ENCODE measurements at places on chromosomes 11 and 22.
A peak's percentile ranks its signal among the peaks of the same experiment; 100 is the strongest.

DNA sequence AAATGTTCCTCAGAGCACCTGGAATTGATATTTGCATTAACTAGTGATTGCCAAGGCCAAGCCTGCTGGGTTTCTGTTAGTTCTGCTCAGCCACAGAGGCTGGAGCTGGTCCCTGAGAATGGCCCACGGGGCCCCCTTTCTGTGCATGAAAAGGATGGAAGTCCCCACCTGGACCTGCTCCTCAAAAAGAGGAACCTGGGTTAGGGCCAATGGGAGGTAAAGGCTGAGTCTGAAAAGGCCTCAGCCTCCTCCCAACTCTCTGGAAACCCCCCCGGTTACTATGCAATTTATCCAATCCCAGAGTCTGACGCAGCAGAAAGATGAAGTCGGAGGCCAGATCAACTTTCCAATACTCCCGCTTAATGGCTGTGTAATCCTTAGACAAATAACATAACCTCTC, 6.8 kb upstream of the CREB3L1 start:
- no peak for DNase-seq

DNA sequence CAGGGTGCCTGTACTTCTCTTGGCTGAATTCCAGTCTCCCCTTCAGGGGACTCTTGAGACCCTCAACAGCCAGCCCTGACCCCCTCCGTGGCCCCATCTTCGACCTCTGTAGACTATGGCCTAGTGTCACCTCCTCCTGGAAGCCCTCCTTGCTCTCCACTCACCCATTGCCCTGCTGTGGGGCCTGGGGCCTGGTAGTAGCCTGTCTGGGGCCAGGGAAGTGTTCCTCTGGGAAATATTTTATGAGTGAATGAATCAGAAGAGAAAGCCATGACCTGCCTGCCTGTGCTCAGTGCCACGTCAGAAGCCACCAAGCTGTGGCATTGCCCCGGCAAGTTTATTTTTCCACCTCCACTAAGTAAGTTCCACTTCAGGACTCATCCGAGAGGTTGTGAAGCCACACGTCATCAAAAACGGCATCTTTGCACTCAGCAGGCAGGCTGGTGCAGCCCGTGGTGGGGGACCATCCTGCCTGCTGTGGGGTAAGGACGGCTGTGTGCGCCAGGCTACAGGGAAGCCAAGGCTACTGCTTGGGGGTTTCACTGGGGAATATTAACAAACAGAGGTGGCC, 59.6 kb upstream of the PPARA start:
- DNase-seq: peak; percentile 84

GRCh38 chr22:26927821-26928220, 270.4 kb downstream of the MIAT start:
- DNase-seq: no peak

- DNase-seq: no peak
Observed at GRCh38 chr22:23161029-23161428, 15.8 kb downstream of the RAB36 start.

DNA sequence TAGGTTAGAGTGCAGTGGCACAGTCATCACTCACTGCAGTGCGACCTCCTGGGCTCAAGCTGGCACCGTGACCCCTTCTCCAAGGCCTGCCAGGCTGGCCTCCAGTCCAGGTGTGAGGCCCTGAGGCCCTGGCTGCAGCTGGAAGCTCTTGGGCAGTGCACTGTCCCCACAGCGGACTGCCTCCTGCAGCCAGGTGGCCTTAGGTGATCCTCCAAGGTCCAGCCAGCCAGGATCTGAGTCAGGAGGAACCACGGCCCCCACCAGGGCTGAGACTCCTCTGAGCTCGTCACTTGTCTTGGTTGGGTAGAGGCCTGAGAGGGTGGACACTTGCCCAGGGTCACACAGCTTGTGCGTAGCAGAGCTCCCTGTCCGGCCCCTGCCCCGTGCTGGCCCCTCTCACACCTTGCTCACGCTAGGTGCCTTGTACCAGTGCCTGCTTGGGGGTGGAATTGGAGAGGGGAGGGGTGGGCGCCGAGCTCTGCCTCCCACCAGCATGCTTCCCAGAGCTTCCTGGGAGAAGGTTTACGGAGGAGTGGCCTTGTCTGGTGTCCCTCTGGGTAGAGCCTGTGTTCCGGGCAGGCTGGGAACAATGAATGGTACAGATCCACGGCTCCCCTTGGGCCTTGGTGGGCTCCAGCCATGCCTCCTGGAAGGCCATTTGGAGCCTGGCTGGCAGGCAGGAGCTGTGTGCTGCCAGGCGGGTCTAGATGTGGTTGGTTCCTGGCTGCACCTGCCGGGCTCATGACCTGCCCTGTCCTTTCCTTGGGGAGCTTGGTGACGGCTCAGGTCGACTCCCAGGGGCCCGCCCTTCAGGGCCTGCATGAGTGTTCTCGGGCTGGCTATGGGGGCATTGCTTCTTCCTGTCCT, 20.6 kb downstream of the KCNQ1 start:
- DNase-seq: no peak

- DNase-seq: peak; percentile 95
Observed at GRCh38 chr11:11998091-11998781, 10.2 kb downstream of the DKK3 start.

GRCh38 chr11:119989159-119989821, 148.6 kb downstream of the TRIM29 start:
- no peak for DNase-seq

GRCh38 chr11:69862797-69863543, 43.8 kb upstream of the FGF3 start:
- DNase-seq: no peak
